Nephron progenitor cell (in vitro differentiated cells): ENCODE measurements at places on chromosomes 1 and 21.
A peak's percentile ranks its signal among the peaks of the same experiment; 100 is the strongest.

- no peak for DNase-seq
Measured at GRCh38 chr21:44063151-44063912, 43.9 kb upstream of the PWP2 start.

GRCh38 chr21:31443736-31444521, 99.9 kb upstream of the TIAM1 start:
- DNase-seq = no peak

- no peak for DNase-seq
Measured at GRCh38 chr1:168088511-168089325, 48.0 kb downstream of the GPR161 start.

DNA sequence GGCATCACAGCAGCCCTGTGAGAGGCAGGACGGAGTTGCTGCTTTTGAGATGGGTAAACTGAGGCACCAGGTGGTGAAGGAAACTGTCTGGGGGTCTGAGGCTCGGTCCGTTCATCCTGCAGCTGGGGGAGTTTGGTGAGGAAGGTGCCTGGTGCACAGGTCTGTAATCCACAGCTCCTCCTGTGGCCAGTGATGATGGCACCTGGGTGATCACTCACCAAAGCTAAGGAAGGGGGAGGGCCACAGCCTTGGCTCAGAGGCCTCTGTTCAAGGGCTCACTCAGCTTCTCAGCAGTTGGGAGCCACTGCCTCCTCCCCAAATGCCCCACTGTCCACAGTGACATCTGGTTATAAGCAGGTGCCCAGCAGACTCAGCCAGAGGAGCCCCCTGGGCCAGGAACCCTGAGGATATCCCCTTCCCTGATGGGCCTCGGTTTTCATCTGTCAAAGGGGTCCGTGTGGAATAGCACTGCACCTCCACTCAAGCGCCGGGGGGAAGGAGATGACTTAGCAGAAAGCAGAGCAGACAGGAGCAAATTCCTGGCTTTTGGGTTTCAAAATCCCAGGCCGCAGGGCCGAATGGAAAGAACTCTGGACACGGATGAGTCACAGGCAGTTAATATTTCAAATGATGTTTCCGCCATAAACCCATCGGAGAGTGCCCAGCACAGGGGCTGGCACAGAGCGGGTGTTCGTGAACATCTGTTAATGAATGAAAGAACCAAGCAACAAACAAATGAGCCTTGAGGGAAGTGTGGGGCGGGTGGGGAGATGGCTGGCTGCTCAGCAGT, 82.8 kb downstream of the DMRTB1 start:
- peak; percentile 28 for DNase-seq

GRCh38 chr1:44970317-44970716, 16.1 kb downstream of the EIF2B3 start:
- DNase-seq = no peak

GRCh38 chr1:222912730-222913129, 97.9 kb downstream of the DISP1 start:
- DNase-seq = no peak

- DNase-seq = no peak
Measured at GRCh38 chr21:29571949-29572348, 273.2 kb downstream of the BACH1 start.

DNA sequence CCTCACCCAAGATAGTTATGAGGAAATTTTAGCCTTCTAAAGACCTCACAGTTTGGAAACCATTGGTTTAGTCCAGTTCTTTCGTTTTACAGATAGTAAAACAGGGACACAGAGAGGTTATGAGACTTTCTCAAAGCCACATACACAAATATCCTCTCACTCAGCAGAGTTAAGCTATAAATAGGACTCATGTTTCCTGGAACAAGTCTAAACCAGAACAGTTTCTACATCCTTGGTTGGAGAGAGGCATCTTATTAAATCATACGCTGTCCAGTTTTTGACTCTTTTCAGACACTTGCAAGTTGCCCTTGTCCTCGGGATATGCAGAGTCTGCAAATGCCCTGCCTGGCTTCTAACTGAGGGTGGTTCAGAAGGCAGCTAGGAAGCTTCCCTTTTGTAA, 462.1 kb upstream of the DEPDC1 start:
- DNase-seq = no peak

GRCh38 chr1:228008391-228009115, 1.8 kb downstream of the WNT3A start:
- DNase-seq = no peak

- DNase-seq = peak; percentile 88
Measured at GRCh38 chr1:228664399-228664914, 70.8 kb upstream of the RHOU start.

- DNase-seq = no peak
Measured at GRCh38 chr1:22472596-22472995, 20.9 kb downstream of the ZBTB40 start.

- no peak for DNase-seq
Measured at GRCh38 chr1:30694280-30695175, 28.9 kb downstream of the MATN1 start.

- peak; percentile 90 for DNase-seq
Measured at GRCh38 chr1:20486457-20487235, 636 bp upstream of the CAMK2N1 start.

GRCh38 chr1:48023488-48023887, 26.3 kb upstream of the TRABD2B start:
- DNase-seq = no peak

GRCh38 chr1:24898152-24898908, 31.7 kb downstream of the RUNX3 start:
- DNase-seq = peak; percentile 77

DNA sequence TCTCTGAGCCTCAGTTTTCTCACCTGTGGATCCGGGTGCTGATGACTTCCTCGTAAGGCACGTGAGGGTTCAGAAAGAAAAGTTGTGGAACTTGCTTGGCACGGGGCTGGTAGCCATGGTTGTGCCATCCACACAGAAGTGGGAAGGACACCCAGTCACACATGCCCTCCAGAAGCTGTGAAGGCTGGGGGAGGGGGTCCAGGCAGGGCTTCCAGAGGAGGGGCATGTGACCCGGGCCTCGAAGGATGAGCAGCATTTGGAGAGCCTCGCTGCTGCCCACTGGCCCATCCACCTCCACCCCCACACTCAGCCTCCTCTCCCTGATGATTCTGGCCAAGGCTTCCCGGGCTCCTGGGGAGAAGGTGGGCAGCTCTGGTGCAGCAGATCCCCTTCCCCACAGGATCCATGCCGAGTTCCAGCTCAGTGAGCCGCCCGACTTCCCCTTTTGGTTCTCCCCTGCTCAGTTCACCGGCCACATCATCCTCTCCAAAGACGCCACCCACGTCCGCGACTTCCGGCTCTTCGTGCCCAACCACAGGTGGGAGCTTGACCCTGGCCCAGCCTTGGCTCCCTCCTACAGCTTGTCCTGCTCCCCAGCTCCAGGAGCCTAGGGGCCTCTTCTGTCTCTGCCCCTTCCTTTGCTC, 9.4 kb downstream of the SELENON start:
- DNase-seq = no peak

GRCh38 chr21:35398346-35398982, 349.4 kb upstream of the RUNX1 start:
- DNase-seq = no peak

- no peak for DNase-seq
Measured at GRCh38 chr1:18999359-18999758, 42.9 kb upstream of the IFFO2 start.

GRCh38 chr1:212188599-212189351, 96.4 kb upstream of the PPP2R5A start:
- DNase-seq = no peak

DNA sequence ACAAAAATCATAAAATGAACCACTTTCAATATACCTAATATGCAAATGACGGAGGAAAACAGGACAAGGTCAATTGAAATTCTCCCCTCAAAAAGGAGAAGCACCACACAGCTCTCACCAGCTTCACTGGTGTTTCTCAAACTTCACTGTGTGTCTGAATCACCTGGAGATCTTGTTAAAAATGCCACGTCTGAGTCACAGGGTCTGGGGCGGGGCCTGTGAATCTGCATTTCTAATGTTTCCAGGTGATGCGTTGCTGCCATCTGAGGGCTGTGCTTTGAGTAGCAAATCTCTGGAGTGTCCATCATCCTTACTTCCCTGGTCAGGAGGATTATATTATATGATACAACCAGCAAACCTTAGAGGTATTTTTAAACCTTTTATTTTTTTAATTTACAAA, 9.0 kb downstream of the CLDN19 start:
- DNase-seq = no peak

- no peak for DNase-seq
Measured at GRCh38 chr21:32330784-32331311, 32.2 kb downstream of the MRAP start.
